ENCODE measurements at places on chromosomes 16 and 17.

- no peak for DNase-seq
Observed at GRCh38 chr16:86428729-86429517, 81.4 kb upstream of the FOXF1 start.

GRCh38 chr17:41196068-41196467, 6.4 kb downstream of the KRTAP9-1 start:
- DNase-seq = no peak

DNA sequence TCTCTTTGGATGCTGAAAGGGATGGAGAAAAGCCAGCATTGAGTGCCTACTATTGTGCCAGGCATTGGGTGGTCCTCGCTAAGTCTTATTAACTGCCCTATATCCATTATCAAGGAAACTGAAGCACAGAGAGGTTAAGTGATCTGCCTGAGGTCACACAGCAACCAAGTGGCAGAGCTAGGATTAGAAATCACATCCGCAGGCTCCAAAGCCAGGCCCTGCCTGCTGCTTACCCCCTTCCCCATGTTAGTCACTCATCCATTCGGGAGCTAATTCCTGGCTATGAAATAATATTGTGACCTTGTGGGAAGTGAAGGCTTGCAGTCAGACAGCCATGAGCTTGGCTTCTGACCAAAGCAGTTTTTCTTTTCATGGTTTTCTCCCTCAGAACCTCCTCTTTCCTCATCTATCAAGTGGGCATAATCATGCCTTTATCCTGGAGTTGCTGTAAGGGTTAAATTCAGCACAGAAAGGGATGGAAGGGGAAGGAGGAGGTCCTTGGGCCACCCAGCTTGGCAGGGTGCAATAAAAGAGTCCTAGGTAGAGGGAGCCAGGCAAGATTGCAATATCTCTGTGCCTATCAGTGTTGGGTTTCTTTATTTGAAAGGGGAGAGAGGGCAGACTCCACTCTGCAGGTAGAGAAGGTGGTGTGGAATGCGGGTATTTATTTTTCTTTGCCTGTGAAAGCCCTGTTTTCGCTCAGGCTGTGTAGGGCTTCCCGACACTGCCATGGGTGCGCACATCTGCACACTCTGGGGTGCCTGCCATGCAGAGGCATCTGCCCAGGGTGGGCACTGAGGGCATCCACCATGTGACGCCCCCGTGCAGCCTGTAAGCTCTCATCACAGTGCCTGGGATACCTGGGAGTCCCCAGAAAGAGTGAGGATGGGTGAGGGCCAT, 11.3 kb downstream of the RAI1 start:
- no peak for DNase-seq

GRCh38 chr17:2174468-2175293, 119.8 kb downstream of the HIC1 start:
- DNase-seq = no peak

- DNase-seq = no peak
Observed at GRCh38 chr17:75625813-75626486, 7.3 kb upstream of the SMIM5 start.

GRCh38 chr17:65584604-65585521, 23.4 kb upstream of the AXIN2 start:
- peak; percentile 56 for DNase-seq

- DNase-seq = peak; percentile 44
Observed at GRCh38 chr17:82065638-82066303, at the start of gene DUS1L. TSS of gene DUS1L (minus strand) at chr17:82065804. CDS start at chr17:82065059, 745 bp downstream.

- DNase-seq = no peak
Observed at GRCh38 chr16:2768403-2769089, 8.5 kb downstream of the ELOB start.

- no peak for DNase-seq
Observed at GRCh38 chr16:24822542-24822941, 23.2 kb upstream of the SLC5A11 start.

DNA sequence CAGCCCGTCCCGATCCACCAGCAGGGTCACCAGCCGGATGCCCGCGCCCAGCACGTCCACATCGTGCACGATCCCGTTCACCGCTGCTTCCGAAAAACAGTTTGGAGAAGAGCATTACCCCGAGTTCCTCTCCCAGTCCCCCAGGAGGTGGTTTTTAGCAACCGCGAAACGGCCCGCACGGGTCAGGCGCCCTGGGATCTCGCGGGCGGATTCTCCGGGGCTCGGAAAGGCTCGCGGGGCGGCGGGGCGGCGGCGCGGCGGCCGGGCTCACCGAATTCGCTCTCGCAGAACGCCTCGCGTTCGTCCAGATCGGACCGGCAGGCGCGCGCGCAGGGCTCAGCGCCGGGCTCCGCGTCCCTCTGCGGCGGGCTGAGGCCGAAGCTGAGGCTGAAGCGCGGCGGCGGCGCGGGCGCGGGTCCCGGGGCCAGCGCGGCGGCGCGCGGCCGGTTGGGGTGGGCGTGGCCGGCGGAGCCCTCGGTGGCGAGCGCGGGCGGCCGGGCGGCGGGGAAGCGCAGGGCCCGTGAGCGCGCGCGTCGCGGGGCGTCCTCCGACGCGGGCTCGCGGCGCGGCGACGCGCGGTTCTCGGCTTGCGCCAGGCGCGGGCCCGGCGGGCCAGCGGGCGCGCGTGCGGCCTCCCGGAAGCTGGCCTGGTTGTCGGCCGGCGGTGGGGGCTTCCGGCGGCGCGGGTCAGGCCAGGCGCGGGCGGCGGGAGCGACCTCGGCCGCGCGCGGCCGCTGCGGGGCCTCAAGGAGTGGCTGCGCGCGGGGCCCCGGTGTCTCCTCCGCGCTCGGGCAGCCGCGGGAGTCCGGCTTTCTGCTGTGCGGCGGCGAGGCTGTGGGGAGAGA, 2.9 kb downstream of the C17orf58 start:
- peak; percentile 44 for DNase-seq

- no peak for DNase-seq
Observed at GRCh38 chr17:2929881-2930533, 133.4 kb downstream of the OR1D5 start.

Measured in T-helper 2 cell (primary cell).